ENCODE measurements at places on chromosomes 2 and 18.

- DNase-seq = no peak
These were observed 7.9 kb downstream of the CABLES1 start for GRCh38 chr18:23143016-23143814.

DNA sequence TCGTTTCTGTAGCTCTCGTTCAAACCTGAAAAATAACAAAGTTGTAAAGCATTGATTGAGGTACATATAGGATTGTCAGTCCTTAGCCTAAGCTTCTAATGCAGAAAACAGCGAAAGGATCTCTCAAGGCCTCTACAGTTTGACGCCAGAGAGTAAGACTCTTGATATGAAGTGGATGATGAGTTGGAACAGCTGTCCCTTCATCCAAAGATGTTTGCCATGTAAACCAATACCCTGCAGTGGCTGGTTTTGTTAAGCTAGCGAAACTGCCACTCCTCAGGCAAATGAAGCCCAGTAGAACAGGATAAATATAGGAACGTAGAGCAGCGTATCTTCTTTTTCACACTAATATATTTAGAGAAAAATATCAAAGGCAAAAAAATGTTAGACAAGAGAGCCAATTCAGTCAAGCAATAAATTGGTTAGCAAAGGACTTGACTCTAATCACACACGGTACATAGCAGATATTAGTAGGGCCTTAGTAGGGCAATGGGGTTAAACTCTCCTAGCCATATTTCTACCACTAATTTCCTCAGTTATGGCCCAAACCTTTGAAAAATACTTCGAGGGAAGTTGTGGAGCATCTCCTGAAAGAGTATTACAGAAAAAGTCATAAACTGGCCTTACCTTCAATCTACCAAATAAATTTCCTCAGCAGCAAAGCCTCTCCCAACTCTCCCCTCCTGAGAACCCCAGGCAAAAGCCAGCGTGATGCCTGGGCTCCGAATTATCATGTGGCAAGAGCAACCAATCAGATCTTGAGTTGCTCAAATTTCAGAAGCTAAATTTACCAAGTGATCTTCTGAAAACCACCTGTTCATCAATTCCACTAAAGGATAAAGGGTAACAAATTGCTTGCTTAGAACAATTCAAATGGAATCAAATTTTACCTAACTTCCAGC lies at the start of gene NEB:
NEB (minus strand) TSS at position 706 of the 902 bp plus-strand sequence. CDS start 1,320 bp downstream, outside the sequence.
- no peak for DNase-seq

GRCh38 chr2:169661265-169661664 lies 32.9 kb downstream of the CFAP210 start:
- DNase-seq = no peak

- no peak for DNase-seq
These were observed 167.4 kb downstream of the PTGR3 start for GRCh38 chr18:75041586-75041985.

DNA sequence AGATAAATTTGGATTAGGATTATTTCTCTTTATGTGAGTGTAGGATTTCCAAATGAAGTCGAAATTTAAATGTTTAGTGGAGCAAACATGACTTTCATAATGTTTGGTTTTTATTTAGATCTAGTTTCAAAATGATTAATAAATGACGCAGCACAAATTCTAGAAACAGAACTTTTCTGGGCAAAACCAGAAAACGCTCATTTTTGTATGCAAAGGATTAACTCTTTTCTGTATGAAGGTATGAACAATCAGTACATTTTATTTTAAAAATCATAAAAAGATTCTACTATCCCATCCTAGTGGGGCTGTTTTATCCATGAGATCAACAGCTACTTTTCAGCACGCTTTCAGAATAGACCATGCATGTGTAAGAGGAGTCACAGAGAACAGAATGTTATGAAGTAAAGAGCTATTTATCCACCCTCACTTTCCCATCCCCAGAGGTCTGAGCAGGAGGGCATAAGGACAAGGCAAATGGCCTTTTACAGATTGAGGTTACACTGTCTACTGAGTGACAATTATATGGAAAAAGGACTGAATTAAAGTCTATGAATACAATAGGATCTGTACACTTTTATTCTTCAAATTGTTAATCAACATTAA lies 270.8 kb downstream of the ZEB2 start:
- no peak for DNase-seq

DNA sequence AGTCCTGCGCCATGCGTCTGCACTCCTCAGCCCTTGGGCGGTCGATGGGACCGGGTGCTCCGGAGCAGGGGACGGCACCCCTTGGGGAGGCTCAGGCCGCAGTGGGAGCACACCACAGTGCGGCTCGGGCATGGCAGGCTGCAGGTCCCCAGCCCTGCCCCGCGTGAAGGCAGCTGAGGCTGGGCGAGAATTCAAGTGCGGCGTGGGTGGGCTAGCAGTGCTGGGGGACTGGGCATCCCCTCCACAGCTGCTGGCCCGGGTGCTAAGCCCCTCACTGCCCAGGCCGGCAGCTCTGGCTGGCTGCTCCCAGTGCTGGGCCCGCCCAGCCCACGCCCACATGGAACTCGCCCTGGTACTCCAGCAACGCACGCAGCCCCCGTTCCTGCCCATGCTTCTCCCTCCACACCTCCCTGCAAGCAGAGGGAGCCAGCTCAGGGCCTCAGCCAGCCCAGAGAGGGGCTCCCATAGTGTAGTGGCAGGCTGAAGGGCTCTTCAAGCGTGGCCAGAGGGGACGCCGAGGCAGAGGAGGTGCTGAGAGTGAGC lies 198.3 kb upstream of the CNTNAP5 start:
- no peak for DNase-seq

DNA sequence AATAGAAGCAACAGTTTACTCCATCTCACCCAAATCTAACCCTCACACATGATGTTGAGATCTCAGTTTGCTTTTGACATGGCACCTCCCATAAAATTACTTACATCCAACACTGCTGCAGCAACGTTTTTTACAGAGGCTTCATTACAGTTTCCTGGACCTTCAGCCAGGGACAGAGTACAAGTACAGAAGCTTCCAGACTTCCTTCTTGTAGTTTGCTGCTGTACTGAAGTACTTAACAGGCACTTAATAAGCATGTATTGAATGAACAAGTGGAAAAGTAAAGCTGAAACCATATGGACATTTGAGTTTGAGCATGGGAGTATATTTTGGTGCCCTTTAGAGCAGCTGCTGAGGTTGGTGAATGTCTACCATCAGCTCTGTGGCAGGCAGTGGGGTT lies 514.2 kb downstream of the PTPRM start:
- DNase-seq = no peak

- no peak for DNase-seq
These were observed 50.7 kb upstream of the B3GNT7 start for GRCh38 chr2:231344851-231345250.

DNA sequence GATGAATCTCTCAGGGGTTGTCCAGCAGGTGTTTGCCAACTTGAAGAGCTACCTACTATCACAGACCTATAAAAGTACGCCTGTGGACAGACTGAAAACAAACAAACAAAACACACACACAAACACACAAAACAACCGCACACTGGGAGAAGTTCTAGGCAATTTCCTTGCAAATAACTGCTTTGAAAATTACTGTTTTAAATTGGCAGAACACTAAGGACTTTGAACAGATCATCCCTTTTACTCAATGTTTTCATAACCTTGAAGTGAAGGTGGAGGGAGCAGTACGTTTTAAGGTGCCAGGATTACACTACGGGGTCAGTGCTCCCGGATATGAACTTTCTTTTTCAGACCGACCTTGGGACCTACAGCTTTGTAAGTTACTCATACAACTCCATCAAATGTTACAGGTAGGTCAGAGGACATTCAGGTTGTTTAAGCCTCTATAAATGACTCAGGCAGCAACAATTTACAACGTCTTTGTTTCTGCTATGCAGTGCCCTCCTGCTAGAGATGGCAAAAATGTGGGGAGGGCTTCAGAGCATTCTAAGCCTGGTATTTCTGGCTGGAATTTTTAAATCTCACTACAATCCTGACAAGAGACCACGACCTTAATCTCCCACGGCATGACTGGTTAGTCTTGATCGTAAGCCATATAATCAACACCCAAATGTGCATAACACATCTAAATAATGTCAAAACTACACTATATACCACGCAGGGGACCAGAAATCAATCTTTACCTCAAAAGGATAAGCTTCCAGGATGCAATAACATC lies 1.4 kb upstream of the SLC20A1 start:
- no peak for DNase-seq

DNA sequence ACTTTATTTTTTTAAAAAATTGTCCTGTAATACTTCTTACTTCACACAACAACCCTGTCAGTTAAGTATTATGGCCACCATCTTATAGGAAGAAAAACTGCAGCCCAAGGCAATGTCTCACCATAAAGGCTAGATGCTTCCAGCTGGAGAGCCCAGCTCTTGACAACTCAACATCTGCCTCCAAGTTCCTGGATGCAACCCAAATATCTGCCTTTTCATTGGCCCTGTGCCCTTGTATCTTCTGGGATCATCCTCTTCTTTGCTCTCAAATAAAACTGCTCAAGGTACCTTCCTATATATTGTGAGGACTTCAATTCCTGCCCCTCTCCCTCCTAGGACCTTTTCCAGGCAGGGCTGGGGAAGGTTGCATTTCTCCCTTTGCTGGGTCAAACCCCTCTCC lies 69.5 kb downstream of the BIN1 start:
- no peak for DNase-seq

DNA sequence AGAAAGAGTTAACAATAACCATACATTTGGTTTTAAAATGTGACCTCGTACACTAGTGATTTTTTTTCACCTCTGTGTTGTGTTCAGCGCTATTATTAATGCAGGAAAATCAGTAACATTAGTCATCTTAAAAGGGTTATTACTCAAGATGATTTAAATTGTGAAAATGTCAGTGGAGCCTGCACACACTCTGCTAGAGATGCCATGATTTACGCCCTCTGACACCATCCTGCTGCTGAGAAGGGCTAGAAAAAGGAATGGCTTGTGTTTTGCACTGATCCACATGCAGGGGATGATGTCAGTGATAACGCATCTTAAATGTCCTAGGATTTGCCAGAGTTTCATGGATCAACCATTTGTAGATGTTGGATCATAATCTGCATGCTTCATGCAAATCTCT lies 121.3 kb upstream of the BOD1L2 start:
- no peak for DNase-seq

- DNase-seq = no peak
These were observed 2.8 kb downstream of the UGGT1 start for GRCh38 chr2:128093762-128094161.

DNA sequence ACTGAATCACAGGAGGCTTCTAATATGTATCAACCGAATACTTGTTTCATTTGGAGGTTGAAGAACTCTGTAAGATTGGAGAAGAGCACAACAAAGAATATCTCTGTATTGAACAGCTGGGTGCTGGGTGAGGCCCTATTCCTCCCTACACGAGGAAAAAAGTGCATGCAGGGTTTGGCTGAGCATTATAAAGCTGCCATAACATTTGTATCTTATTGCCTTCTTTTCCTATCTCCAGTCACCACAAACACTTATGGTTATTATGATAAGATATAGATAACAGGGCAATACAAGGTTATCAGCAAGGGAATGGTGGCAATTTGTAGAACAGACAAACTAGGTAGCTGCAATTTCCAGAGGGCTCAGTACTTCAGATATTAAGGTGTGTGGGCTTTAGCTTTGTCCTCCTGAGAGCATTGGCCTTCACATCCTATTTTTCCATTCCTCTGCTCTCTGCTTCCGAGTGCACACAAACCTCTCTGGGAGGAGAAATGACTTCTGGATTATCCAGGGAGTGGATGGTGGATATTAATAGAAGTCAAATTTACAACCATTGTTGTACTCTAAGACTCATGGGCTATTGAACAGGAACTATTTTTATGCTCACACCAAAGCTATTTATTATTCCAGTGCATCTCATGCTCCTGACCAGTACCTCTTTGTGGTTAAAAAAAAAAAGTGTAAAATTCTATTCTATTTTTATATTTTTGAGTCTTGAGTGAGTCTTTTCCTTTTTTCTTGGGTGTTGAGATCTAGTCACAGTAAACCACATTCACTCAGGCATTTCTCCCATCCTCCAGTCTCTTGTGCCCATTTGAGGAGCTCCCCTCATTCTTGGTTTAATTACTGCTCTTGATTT lies 248.4 kb downstream of the ETAA1 start:
- no peak for DNase-seq

DNA sequence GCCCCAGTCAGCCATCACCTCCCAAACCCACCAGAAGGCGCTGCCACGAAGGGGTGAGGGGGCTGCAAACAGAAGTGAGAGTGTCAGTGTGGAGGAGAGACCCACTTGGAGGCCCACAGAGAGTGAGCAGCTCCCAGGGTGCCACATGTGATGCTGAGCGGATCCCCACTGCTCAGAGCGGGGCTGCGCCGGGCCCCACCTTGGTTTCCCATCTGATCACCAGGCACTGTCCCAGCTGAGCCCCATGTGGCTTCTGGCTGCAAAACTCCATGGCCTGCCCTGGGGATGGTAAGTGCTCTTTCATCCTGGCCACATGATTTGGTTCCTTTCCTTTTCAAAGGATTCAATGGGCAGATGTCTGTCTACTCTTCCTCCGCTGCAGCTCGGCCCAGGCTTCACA lies 23.8 kb downstream of the SNORC start:
- DNase-seq = no peak

Data from stimulated activated CD8-positive, alpha-beta memory T cell treated with anti-CD3 and anti-CD28 coated beads, Interleukin-4, amount 100 ng/mL, for 1 hour (primary cell).